ENCODE measurements at places on chromosomes 2 and 18.

GRCh38 chr2:47566207-47566858 is 163.4 kb downstream of the MSH2 start:
- DNase-seq: no peak

- DNase-seq: no peak
These were observed 117.3 kb upstream of the ZFP36L2 start for GRCh38 chr2:43343573-43344304.

DNA sequence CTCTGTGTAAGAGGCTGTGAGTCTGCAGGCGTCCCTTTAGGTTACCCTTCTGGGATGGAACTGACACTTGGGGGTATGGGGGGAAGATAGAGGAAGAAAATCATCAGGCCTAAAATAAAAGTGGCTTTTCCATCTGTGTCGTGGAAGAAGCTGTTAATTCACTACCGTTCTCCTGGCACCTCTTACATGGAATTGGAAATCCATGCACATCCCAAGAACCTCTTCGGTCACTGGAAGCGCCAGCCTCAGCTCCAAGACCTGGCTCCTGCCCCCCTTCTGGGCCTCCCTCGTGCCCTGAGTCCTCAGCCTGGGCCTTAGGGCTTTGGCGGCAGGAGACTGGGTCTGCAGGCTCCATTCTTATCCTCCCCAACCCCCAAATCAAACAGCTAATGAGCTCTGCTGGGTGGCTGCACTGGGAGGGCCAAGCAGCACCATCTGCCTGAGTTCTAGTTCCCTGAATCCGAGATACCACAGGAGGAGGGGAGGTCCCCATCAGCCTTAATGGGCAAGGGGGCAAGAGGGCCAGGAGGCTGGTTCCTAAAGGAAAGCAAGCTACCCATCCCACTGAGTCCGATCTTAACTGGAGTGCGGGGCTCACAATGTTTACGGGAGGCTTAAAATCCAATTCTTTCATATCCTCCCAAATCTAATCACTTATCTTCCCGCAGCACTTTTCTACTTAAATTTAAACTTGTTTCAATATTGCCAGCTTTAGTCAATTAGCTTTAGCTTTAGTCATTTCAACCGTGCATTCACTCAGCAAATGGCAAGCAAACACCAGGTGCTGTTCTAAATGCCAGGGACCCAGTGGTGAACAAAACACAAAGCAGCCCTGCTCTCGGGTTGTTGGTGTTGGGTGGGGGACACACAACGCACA is 52.8 kb downstream of the FAM178B start:
- no peak for DNase-seq

GRCh38 chr2:73284296-73285158 is at the start of gene FBXO41:
Gene FBXO41, minus strand, starts transcription at chr2:73284478. Its CDS starts 14,848 bp downstream, at chr2:73269630.
- no peak for DNase-seq

- no peak for DNase-seq
These were observed 128.7 kb downstream of the OSBPL1A start for GRCh38 chr18:24268784-24269550.

- DNase-seq: no peak
These were observed 3.4 kb upstream of the TET3 start for GRCh38 chr2:73981081-73982001.
